T-helper 17 cell (primary cell): ENCODE measurements at places on chromosomes 5 and 9.

GRCh38 chr9:127562841-127563401, 49.2 kb upstream of the STXBP1 start:
- DNase-seq = no peak

- DNase-seq = no peak
These were observed 36.8 kb upstream of the SNX2 start for GRCh38 chr5:122738088-122738487.

DNA sequence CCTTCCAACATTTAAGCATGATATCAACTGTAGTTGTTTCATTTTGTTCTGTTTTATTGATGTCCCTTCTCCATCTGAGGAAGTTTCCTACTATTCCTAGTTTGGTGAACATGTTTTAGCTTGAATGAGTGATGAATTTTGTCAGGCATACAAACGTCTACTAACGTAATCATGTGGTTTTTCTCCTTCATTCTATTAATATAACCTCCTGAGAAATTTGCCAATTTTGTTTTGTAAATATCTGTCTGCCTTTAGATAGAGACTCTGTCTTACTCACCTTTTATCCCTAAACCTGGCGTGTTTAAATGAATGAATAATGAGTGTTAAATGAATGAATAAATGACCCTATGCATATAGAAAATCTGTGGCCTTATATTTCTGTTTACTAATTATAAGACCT, 26.5 kb upstream of the NREP start:
- DNase-seq = no peak

DNA sequence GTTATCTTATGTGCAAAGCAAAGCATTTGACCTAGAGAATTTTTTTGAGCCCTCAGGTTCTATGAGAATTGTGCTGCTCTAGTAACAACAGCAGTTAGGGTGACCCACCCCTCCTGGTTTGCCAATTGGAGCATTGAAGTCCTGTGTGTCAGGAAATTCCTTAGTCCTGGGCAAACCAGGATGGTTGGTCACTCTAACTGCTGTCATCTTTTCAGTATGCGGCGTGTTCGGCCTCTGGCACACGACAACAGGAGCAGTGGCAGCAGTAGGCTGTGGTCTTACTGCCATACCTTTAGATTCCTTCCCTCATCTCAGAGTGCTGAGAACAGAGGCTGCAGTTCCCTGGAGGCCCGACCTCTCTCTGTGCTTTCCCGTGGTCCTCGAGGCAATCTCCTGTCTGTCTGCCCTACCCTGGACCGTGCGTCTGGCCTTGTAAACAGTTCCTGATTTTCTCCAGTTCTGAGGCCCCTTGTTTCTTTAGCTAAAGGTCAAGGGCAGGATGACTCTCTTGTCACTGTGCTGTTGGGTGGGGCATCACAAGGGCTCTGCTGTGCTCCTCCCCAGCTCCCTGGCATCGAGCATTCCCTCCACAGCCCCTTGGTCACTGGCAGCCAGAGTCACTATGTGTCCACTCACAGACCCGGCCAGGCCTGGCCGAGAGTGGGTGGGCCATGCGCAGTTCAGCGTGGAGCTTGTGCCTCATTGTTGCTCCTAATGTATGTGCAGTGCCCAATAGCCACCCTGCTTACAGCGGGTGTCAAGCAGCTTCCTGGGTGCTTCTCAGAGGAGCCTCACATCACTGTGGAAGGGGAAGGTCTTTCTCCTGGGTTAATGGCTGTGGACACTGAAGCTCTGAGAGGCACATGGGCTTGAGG, 18.5 kb upstream of the COL15A1 start:
- DNase-seq = no peak

- no peak for DNase-seq
These were observed 2.9 kb downstream of the OR2S2 start for GRCh38 chr9:35954942-35955546.

GRCh38 chr9:73742412-73742811, 590.7 kb downstream of the ANXA1 start:
- no peak for DNase-seq
